ENCODE measurements at places on chromosomes 4 and X.
A peak's percentile ranks its signal among the peaks of the same experiment; 100 is the strongest.

GRCh38 chr4:112296949-112297880 is at the start of gene ALPK1:
Gene ALPK1, plus strand, starts transcription at chr4:112297369.
- no peak for DNase-seq

DNA sequence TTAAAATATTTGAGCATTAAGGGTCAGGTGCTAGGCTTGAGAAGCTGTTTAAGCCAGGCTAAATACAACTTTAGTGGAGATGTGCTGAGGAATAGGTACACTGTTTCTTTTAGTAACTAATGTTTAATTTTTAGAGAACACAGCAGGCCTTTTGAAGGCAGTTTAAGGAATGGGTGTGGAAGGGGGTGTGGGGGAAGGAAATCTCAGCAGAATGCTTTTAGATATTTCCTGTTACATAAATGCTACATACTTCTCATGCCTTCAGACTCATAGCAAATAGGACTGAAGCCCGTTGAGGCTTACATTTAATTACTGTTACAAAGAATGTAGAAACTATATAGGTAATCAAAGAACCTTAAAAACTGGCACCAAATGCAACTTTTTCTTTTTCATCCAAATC is 66.3 kb downstream of the WWC2 start:
- no peak for DNase-seq

DNA sequence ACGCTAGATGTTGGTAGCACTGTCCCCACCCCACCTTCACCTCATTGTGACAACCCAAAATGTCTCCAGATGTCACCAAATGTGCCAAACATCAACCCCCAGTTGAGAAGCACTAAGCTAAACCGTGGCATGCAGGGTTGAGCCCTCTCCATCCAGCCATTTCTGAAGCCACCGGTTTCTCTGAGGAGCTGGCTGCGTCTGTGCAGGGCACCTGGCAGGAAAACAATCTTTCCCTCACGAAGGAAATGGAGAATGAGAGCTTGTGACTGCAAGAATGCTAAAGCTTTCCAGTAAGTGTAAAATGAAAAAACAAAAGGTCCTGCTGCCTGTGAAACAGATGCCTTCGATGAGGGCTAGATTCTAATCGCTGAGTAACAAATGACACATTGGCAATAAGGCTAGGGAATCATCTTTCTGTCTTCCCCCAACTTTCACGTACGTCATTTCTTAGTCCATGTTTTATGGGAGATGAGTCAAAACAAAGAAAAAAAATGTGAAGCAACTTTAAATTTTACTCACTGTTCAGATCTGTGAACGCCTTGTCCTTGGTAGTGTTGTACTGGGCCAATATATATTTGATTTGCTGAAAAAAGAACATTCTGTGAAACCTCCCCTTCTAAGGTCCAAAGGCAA is 59.9 kb downstream of the PROM1 start:
- DNase-seq = peak; percentile 5

- DNase-seq = no peak
Measured at GRCh38 chr4:121079376-121079775, 7.0 kb upstream of the NDNF start.

- peak; percentile 53 for DNase-seq
Measured at GRCh38 chrX:13646154-13646549, 6.8 kb upstream of the TCEANC start.

DNA sequence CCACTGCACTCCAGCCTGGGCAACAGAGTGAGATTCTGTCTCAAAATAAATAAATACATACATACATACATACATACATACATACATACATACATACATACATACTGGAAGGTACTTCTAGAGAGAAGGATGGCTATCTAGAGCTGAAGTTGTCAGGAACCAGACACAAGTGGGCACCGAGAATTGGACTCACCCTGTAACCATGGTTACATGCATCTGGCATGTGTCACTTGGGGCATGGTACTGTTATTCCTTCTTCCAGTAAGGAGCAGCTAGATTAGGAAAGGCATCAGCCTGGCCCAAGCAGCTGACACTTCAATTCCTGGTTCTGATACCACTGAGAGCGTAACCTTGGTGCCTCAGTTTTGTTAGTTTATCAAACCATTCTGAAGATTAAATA is 127.1 kb downstream of the SH3KBP1 start:
- DNase-seq = no peak

Data from MG63 (cell line).